ENCODE measurements at places on chromosomes 2 and 18. TPM values are rescaled to one million over a fixed set of nuclear protein-coding genes. Genes with fewer than 3 reads are reported as not detected.

DNA sequence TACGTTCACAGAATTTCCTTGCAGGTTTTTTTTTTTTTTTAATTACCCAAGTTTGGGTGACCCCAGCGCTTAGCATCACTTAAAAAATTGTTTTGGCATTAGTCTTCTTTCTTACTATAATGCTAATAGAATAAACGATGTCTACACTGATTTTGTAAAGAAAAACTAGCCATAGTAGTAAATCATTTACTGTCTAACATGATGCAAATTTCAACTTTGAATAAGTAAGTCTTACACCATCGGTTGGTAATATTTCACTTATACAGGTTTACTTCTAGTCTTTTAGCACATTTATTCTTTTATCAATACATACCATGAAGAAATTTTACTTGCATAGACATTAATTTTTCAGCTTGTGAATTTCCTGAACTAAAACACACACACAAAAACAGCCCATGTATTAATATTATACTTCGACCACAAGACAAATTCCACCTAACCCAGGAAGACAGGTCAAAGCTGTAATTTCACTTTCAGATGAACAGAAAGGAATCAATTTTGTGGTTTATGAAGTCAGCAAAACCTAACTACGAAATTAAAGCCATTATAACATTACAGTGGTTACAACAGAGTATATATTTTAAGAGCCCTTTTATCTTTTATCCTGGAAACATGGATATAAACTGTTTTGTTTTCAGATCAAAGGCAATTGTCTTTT, 1.9 kb downstream of the YES1 start:
- no peaks in the 10 kb centered on the region for H3K27me3 ChIP-seq
- H3K36me3 ChIP-seq, result no peaks in the 10 kb centered on the region
- DNase-seq, result no peak
- peak overlapping the region; percentile 89 for H3K4me3 ChIP-seq

DNA sequence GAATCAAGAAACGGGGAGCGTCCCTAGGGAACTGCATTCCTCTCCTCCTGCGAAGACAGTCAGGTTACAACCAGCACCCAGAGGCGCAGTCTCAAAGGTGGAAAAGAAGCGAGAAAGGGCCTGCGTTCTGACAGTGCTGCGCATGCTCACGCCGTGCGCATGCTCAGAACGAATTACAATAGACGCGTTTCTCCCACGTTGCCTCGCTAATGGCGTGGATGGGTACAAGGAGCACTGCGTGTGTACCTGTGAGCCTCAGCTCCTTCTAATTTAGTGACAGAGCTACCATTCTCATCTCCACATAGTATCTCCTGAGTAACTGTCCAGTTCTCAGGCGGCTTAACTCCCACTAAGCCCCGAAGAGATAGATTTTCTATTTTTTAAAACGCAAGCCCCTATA, 448.8 kb downstream of the TXNL1 start:
- H3K27ac ChIP-seq, result no peak overlapping the region
- no peak overlapping the region for H3K4me3 ChIP-seq
- H3K4me1 ChIP-seq, result no peaks in the 10 kb centered on the region
- H3K36me3 ChIP-seq, result no peaks in the 10 kb centered on the region
- H3K27me3 ChIP-seq, result no peaks in the 10 kb centered on the region

GRCh38 chr18:75896865-75897264, 469.4 kb upstream of the SMIM21 start:
- H3K4me1 ChIP-seq, result no peaks in the 10 kb centered on the region
- no peaks in the 10 kb centered on the region for H3K27me3 ChIP-seq
- H3K4me3 ChIP-seq, result no peak overlapping the region
- DNase-seq, result no peak
- no peaks in the 10 kb centered on the region for H3K36me3 ChIP-seq
- no peak overlapping the region for H3K27ac ChIP-seq

- H3K4me3 ChIP-seq, result no peak overlapping the region
- no peak for DNase-seq
- H3K27ac ChIP-seq, result no peak overlapping the region
- H3K27me3 ChIP-seq, result no peaks in the 10 kb centered on the region
These were observed 89.5 kb downstream of the SLC4A10 start for GRCh38 chr2:161713706-161714105.

DNA sequence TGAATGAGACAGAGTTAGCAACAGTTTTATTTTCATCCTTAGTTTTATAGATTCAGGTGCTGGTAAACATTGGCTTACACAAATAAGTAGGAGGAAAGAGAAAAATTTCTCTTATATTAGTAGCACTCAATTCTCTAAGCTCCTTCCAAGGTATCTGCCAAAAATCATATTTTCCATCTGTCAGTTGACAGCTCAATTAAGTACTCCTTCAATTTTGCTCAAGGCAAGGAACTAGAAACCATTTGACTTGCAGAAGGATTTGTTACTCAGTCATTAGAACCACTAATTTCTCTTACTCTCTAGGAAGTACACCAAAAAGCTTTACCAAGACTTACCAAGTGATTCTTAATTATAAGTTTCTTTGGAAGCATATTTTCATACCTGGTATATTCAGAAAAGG, 101.4 kb upstream of the ATP8B1 start:
- no peaks in the 10 kb centered on the region for H3K4me1 ChIP-seq
- H3K4me3 ChIP-seq, result no peak overlapping the region
- no peak overlapping the region for H3K27ac ChIP-seq
- no peaks in the 10 kb centered on the region for H3K36me3 ChIP-seq

DNA sequence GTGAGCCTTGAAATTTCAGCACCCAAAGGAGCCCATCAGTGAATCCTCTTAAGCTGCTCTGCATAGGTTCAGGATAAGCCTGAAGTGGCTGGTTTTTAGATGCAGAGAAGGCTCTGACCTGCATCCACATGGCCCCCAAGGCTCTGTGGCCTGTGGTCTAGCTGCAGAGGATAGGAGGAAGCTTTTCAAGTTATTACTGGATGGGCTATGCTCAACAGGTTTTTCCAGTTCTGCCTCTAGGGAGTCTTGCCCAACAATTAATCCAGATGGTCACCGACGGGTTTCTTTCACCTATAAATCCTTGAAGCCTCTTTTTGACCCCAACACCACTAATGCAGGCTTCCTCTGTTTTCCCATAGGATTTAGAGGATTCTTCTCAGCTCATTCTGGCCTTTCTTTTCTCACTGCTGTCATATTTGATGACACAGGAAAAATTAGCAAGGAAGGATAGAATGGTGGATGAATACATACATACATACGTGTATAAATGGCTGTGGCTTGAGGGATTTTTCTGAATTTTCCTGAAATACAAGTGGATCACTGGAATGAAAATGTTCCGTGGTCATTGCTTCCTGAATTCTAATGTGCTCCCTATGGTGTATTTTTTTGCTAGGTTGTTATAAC, 52.2 kb upstream of the BCL2L11 start:
- no peak overlapping the region for H3K27ac ChIP-seq
- H3K4me3 ChIP-seq, result no peak overlapping the region
- no peaks in the 10 kb centered on the region for H3K4me1 ChIP-seq

GRCh38 chr2:230459216-230459615, 43.2 kb downstream of the SP100 start:
- H3K36me3 ChIP-seq, result peaks cover 96% of the 10 kb centered on the region
- no peak overlapping the region for H3K27ac ChIP-seq
- no peak for DNase-seq
- H3K4me3 ChIP-seq, result no peak overlapping the region

- H3K27ac ChIP-seq, result peak overlapping the region; percentile 85
- H3K4me1 ChIP-seq, result peaks cover 9% of the 10 kb centered on the region
- no peak overlapping the region for H3K4me3 ChIP-seq
- no peaks in the 10 kb centered on the region for H3K27me3 ChIP-seq
- peaks cover 13% of the 10 kb centered on the region for H3K36me3 ChIP-seq
These were observed 47.0 kb downstream of the ADI1 start for GRCh38 chr2:3472296-3472695.

The GYPC gene
- 118 TPM for total RNA-seq

The PMS1 gene
- total RNA-seq, result 16.7 TPM

Data from heart left ventricle (tissue), 16 donors.